ENCODE measurements at places on chromosomes 13 and 19. TPM values are rescaled to one million over a fixed set of nuclear protein-coding genes. Genes with fewer than 3 reads are reported as not detected.

Gene CILP2
- total RNA-seq = 0.21 TPM

Gene MCOLN1
- total RNA-seq = 11.4 TPM

Gene RAB4B
- total RNA-seq = 16.7 TPM

Gene WDR88
- total RNA-seq = not detected

Gene FSD1
- 7.4 TPM for total RNA-seq

Gene LINGO3
- 0.07 TPM for total RNA-seq

Gene PEG3
- not detected for total RNA-seq

Gene CBY2
- not detected for total RNA-seq

Gene STK24
- total RNA-seq = 60.7 TPM

Gene TMEM221
- total RNA-seq = 0.85 TPM

Gene C1QTNF9B
- not detected for total RNA-seq

Gene ZNF649
- total RNA-seq = 0.15 TPM

Gene TYK2
- total RNA-seq = 42.1 TPM

Gene UQCRFS1
- total RNA-seq = 126 TPM

Gene MRPL34
- total RNA-seq = 83.9 TPM

Gene ZNF296
- total RNA-seq = 14.8 TPM

Gene C19orf85
- not detected for total RNA-seq

Gene RNF225
- total RNA-seq = 0.19 TPM

Gene ANKRD24
- 0.23 TPM for total RNA-seq

Gene PGLYRP2
- not detected for total RNA-seq

Gene TDRD12
- 0.09 TPM for total RNA-seq

Gene KLK5
- not detected for total RNA-seq

Gene ADGRE3
- not detected for total RNA-seq

Gene CDKN2D
- 6.7 TPM for total RNA-seq

Gene SERPINE3
- not detected for total RNA-seq

Gene NLRP5
- not detected for total RNA-seq

Gene ZNF446
- total RNA-seq = 12.3 TPM

Gene PLK5
- total RNA-seq = not detected

Gene ZNF91
- total RNA-seq = 0.09 TPM

Gene STOML3
- not detected for total RNA-seq

Gene MYH14
- 7.3 TPM for total RNA-seq

Gene LPAR2
- 5.2 TPM for total RNA-seq

Gene ZSCAN4
- total RNA-seq = not detected

Gene B3GNT8
- 0.32 TPM for total RNA-seq

Gene SIX5
- total RNA-seq = 26.6 TPM

Gene IGFL2
- total RNA-seq = 1.3 TPM

Gene EXOC3L2
- total RNA-seq = 1.8 TPM

Gene LHB
- not detected for total RNA-seq

Gene CGB7
- 0.53 TPM for total RNA-seq

Gene SELENOW
- 170 TPM for total RNA-seq

Gene C13orf46
- total RNA-seq = 0.13 TPM

Gene CGB5
- 0.85 TPM for total RNA-seq

Gene RABAC1
- total RNA-seq = 281 TPM

Gene PCDH20
- total RNA-seq = not detected

Gene UHRF1
- 38.9 TPM for total RNA-seq

Gene TMEM150B
- not detected for total RNA-seq

Gene KLF2
- total RNA-seq = 29.9 TPM

Gene SIGLECL1
- not detected for total RNA-seq

Gene KLF5
- 49.3 TPM for total RNA-seq

Gene UBE2L5
- total RNA-seq = not detected

Gene TINCR
- 1.7 TPM for total RNA-seq

Gene CYP4F11
- total RNA-seq = 5.0 TPM

Measured in A549 treated with Mapracorat at 1 μM for 4 hours (cell line).